ENCODE measurements at places on chromosomes 5 and 9.

DNA sequence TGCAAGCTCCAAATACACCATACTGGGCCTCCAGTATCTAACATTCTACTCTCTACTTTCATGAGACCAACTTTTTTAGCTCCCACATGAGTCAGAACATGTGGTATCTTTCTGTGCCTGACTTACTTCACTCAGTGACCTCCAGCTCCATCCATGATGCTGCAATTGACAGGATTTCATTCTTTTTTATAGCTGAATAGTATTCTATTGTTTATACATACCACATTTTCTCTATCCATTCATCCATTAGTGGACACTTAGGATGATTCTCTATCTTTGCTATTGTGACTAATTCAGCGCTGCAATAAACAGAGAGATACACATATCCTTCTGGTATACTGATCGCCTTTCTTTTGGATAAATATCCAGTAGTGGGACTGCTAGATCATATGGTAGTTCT lies 68.5 kb downstream of the EPB41L4A start:
- no peak for DNase-seq

DNA sequence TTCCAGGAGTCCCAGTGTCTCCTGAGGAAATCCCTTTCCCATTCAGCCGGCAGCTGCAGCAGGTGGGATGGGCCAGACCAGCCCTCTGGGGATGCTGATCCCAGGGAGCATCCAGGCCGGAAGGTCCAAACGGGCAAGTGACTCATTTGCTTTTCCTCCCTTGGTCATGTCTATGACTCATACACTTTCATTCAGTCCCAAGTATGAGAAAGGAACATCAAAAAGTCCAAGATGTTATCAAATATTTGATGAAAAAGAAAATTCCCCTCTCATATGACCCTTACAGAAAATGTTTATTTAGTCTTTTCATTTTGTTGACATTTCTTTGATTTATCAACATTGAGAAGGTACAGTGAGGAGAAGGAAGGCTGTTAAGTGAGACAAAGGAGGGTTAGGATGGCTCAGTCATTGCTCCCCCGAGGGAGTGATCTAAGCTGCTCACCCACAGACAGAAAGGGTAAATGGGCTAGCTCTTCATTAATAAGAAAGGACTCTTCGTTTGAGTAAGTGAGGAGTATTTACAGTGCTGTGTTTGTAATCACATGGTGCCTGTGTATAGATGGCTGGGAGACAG lies 117.6 kb upstream of the ANKRD55 start:
- no peak for DNase-seq

DNA sequence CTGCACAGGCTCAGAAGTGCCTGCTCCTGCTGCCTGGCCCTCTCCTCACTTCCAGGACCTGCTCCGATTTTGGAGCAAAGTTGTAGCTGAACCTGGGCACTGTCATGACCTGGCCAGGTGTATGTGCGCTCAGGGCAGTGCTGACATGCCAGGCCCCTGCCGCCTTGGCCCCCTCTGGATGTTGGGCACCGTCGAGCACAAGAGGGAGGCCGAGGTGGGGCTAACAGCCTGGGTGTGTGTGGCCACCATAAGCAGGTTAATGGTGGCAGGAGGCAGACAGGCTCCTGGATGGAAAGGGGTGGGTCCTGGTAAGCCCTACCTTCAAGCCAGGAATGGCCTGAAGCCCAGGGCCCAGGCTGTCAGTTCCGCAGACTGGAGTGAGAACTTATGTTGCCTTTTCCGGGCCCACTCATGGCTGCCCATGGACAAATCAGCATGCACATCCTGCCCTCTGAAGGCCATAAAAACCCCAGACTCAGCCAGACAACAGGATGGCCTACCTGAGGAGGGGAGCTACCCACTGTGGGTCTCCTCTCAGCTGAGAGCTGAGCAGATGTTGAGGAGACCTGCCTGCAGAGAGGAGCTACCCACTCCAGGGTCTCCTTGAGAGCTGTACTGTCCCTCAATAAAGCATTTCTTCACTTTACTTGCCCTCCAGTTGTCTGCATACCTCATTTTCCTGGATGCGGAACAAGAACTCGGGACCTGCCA lies 66.2 kb downstream of the NACC2 start:
- DNase-seq: no peak

DNA sequence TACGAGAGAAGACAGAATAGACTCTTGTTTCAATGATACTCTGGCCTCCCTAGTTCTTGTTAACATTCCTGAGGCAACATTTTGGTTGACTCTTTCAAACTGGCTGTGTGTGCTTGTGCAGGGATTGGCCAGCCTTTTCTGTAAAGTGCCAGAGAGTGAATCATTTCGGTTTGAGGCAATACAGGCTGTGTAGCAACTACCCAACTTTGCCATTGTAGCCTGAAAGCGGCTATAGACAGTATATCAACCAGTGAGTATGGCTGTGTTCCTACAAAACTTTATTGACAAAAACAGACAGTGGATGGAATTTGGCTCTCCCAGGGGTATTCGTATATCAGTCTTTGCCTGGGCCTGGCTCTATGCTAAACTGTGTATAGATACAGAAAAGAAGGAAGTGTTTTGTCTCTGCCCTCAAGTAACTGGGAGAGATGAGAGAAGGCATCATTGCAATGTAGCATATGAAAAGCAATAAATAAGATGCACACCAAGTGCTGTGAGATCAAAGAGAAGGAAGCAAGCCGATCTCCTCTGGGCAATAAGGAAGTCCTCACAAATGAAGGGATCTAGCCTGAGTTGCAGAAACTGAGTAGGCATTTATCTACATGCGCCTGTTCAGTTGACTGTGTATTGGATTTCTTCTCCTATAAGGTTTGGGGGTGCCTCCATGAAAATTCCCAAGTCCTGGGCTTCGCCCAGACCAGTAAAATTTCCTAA lies 568.0 kb upstream of the KLF4 start:
- DNase-seq: no peak

- DNase-seq: no peak
These were observed 106.5 kb downstream of the EPB41L4A start for GRCh38 chr5:112312295-112313275.

DNA sequence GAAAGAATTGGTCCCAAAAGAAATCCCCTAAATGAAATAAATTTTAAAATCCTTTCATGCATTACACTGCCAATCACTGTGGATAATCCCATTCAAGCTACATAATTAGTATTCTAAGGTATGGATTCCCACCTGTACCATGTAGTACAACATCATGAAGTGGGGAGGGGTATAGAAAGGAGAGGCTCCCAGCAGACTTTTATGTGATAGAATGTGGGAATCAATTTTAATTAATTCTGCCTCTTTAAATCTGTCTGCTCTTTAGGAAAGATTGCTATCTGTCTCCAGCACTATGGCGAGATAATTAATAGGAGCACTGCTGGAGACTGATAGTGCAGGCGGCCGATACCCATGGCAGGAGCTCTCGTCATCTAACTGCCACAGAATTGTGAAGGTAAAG lies 95.4 kb downstream of the CDH12 start:
- peak; percentile 26 for DNase-seq

- no peak for DNase-seq
These were observed 21.7 kb upstream of the MVB12B start for GRCh38 chr9:126304971-126305320.

DNA sequence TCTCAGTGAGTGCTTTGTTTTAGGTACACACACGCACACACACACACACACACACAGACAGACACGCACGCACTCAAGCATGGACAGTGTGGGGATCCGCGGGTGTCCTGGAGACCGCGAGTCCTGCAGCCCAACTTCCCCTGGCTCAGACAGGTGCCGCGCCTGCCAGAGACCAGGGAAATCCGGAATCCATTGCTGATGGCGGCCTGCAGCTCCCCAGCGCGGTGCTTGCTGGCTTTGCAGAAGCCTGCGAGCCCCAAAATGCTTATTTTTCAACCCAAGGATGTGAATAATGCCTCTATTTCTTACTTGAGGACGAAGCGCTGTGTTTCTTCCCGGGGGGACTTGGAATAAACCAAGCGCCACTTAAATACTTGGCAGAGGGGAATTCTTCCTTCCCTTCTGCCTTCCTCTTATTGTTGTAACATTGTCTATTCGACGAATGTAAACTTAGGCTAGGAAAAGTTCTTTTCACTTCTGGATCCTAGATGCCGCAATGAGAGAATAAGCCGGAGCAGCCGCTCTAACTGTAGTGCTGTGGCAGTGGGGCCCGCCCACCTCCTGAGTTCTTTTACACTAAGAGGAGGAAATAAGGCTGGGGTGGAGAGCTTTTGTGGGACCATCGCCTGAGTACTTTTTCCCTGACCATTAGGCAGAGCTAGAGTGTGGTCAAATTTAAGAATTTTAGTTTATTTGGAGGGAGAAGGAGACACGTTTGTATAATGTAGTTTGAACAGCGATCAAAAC lies 802 bp downstream of the ITGA2 start:
- DNase-seq: no peak

DNA sequence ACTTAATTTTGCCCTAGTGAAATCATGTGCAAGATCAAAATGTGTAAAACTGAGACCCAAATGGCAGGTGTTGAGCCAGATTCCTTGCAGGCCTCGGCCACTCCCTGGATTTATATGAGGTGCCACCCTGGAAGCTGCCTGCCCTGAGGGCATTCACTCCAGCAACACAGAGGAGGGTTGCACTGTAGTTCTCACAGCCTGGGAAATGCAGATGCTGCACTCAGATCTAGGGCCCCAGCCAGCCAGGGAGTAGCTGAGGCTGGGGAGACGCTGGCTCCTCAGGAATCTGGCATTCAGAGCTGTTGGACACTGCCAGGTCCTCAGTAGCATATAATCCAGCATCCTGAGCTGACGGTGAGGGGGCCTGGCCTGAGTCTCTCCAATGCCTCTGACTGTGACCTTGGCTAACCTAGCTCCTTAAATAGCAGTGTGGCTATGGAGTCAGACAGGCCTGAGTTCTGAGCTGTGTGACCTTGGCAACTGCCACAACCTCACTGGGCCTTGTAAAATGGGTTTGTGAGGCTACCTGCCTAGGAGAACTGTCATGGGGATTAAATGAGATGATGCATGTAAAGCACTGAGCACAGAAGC lies 8.7 kb downstream of the KCNMB1 start:
- DNase-seq: no peak

DNA sequence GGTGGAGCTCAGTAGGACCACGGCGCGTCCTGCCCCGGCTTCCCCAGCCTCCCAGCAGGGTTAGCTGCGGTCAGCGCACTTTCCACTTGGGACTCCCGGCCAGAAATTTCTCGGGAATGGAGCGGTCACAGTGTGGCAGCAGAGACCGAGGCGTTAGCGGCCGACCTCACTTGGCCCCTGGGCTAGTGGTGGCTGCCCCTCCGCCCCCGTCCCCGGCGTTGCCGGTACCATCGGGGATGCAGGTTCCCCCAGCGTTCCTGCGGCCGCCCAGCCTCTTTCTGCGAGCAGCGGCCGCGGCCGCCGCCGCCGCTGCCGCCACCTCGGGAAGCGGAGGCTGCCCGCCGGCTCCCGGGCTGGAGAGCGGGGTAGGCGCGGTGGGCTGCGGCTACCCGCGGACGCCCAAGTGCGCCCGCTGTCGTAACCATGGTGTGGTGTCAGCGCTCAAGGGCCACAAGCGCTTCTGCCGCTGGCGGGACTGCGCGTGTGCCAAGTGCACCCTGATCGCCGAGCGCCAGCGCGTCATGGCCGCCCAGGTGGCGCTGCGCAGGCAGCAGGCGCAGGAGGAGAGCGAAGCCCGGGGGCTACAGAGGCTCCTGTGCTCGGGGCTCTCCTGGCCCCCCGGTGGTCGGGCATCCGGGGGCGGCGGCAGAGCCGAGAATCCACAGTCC lies 460 bp downstream of the DMRTA1 start:
- DNase-seq: peak; percentile 26

DNA sequence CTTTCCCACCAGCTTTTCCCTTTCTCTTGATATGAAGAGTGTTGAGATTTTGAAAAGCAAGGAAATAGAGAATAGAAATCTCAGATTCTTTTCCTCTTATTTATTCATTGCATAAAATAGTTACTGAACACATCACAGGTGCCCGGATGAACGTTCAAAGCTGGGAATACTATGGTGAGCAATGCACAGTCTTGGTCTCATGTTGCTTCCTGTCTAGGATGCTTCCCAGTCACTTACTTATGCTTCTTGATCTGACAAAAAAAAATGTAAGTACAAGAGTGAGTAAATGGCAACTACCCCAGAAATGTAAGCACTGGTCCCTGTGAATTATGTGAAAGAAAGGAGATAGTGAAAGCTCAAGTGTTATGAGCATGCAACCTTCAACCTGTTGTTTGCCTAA lies 153.5 kb upstream of the S1PR3 start:
- no peak for DNase-seq

GRCh38 chr5:62403411-62404250 lies at the start of gene DIMT1:
TSS of gene DIMT1 (minus strand) at chr5:62403905. CDS start at chr5:62403772, 133 bp downstream.
- peak; percentile 89 for DNase-seq

DNA sequence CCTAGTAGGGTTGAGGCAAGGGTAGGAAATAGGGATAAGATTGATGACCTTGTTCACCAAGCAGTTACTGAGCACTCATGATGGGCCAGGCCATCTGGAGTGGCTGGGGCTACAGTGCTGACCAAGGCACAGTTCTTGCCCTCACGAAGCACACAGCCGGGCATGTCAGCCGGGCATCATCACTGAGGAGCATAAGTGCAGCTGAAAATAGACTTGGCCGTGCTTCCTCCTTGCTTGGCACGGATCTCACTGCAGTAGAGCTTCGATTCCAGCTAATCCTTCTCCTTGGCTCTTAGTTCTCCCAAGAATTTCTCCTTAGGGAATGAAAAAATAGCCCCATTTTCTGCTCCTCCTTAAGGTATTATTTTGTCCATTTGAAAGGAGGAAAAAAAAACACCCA lies 116.6 kb downstream of the NMUR2 start:
- DNase-seq: no peak

Measured in NCI-H2171 treated with DMSO at 0.1 percent for 48 hours (cell line).